Natural killer cell treated with Interleukin-12 subunit alpha and Interleukin-12 subunit beta and Interleukin-15 and Interleukin-18, amount 100 ng/mL, for 72 hours (primary cell): ENCODE measurements at places on chromosomes 1 and 21. TPM values are rescaled to one million over a fixed set of nuclear protein-coding genes. Genes with fewer than 3 reads are reported as not detected.

Gene AADACL4
- total RNA-seq: not detected

Gene ARHGEF2
- 205 TPM for total RNA-seq

Gene ABL2
- total RNA-seq: 11.3 TPM

DNA sequence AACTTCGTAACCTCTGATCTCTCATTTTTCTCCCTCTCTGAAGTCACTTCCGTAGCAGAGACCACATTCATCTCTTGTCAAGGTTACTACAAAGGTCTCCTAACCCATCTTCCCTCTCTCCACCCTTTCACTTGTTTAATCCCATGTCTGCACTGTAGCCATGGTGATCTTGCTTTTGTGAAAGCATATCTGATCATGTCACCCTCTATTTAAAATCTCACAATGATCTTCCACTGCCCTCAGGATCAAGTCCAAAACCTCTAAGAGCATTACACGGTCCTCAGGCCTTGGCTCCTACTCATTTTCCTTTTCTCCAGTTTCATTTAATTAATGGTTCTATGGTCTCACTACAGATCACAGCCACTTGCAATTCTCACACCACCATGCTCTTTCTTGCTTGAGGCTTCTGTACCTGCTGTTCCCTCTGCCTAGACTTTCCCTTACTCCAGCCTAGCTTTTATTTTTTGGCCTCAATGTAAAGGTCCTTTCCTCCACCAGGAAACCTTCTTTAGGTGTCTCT, 12.1 kb downstream of the ARHGEF11 start:
- H3K27me3 ChIP-seq: peaks cover 27% of the 10 kb centered on the region
- no peaks in the 10 kb centered on the region for H3K36me3 ChIP-seq
- no peak overlapping the region for H3K4me3 ChIP-seq
- H3K4me1 ChIP-seq: no peaks in the 10 kb centered on the region
- no peak overlapping the region for H3K27ac ChIP-seq

DNA sequence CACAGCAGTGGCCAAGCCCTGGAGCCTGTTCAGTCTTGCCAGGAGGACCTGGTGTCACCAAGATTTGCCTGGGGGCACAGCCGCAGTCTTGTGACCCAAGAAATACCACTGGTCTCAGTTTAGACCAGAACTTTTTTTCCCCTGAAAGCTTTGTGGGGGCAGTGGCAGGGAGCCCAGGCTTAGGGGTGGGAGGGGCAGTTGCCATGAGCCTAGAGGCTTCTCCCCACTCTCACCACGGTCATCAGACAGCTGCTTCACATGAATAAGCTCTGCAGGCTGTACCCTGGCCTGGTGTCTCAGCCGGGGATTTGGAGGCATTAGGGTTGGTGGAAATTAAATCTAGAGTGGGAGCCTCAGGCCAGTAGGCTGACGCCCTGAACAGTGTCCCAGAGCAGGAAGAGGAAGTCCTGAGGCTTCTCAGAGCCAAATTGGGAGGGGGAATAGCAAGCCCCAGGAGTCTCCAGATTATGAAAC, 73.7 kb downstream of the SLC16A1 start:
- H3K4me3 ChIP-seq: no peak overlapping the region
- no peaks in the 10 kb centered on the region for H3K36me3 ChIP-seq
- H3K27ac ChIP-seq: no peak overlapping the region
- H3K4me1 ChIP-seq: no peaks in the 10 kb centered on the region
- no peaks in the 10 kb centered on the region for H3K27me3 ChIP-seq

Gene DPYD
- total RNA-seq: 34.8 TPM

GRCh38 chr1:11955221-11955620, 20.7 kb downstream of the PLOD1 start:
- H3K27ac ChIP-seq: peak overlapping the region; percentile 46
- peaks cover 14% of the 10 kb centered on the region for H3K4me1 ChIP-seq
- DNase-seq: no peak
- no peak overlapping the region for H3K4me3 ChIP-seq

Gene ZBTB8B
- total RNA-seq: not detected

GRCh38 chr1:3584915-3585314, 26.4 kb downstream of the MEGF6 start:
- DNase-seq: no peak
- H3K36me3 ChIP-seq: no peaks in the 10 kb centered on the region
- no peaks in the 10 kb centered on the region for H3K27me3 ChIP-seq

GRCh38 chr1:97144527-97144926, 422.9 kb downstream of the PTBP2 start:
- DNase-seq: no peak
- no peaks in the 10 kb centered on the region for H3K27me3 ChIP-seq
- H3K4me3 ChIP-seq: no peak overlapping the region
- H3K4me1 ChIP-seq: no peaks in the 10 kb centered on the region
- no peak overlapping the region for H3K27ac ChIP-seq
